ENCODE measurements at places on chromosomes 6 and 20.

GRCh38 chr20:21513181-21513663 lies 642 bp downstream of the NKX2-2 start:
- DNase-seq = no peak

- DNase-seq = no peak
Measured at GRCh38 chr6:56840467-56841380, 114.2 kb upstream of the BEND6 start.

DNA sequence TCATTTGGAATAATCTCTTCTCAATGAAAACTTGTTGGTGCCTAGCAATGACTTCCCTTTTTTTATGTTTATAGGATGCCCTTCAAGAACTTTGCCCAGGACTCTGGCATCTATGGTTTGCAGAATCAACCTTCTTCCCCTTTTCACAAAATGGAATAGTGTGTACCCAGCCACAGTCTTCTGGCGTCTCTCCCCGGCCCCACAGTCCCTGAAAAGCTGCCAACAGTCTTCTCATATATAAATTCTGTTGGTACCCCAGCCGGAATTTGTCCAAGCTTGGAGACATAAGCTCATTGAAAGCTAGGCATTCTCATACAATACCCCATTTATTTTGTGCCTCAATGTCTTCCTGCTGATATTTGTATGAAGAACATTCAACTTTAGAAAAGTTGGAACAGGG lies 26.4 kb upstream of the MCM3 start:
- DNase-seq = no peak

GRCh38 chr6:34030831-34031624 lies 114.9 kb downstream of the GRM4 start:
- DNase-seq = no peak

GRCh38 chr20:48364688-48365421 lies 462.9 kb downstream of the PREX1 start:
- no peak for DNase-seq

DNA sequence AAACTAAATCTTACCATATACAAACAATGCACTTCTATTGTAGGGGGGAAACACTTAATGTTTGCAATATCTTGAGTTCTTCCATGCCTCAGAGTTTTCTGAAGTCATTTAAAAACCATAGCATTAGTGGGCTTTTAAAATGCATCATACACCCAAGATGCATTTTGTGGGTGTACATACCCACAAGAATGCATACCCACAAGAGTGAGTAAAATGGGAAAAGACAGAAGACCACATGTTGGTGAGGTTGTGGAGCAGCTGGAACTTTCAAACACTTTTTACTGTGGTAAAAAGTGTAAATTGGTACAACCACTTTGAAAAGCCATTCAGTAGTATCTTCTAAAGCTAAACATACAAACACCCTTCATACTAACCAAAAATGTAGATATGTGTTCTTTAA lies 57.5 kb downstream of the CYB5R4 start:
- DNase-seq = no peak

GRCh38 chr20:12528591-12529041 lies 480.2 kb upstream of the SPTLC3 start:
- no peak for DNase-seq

DNA sequence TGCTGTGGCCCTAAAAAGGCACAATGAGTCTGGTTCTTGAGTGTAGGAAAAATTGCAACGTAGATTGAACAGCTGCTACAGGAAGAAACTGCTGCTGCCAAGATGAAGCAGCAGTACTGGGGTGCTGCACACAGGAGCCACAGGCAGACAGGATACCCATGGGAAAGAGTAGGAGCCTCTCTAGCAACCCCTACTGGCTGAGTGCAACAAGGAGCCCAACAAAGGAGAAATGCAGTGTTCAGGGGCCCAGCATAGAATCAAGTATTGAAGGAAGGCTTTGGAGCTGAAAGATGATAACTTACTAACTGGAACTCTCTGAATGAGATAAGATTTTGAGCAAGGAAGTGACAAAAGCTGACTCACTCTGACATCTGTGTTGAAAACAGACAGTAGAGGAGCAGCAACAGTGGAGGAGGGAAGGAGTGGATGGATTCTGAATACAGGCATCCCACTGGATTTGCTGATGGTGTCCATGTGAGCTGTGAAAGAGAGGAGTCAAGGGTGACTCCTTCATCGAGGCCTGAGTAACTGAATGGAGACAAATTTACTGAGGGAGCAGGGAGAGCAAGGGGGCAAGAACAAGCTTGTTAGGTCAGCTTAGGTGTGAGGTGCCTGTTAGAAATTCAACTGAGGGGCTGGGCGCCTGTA lies 534.7 kb upstream of the JARID2 start:
- no peak for DNase-seq

DNA sequence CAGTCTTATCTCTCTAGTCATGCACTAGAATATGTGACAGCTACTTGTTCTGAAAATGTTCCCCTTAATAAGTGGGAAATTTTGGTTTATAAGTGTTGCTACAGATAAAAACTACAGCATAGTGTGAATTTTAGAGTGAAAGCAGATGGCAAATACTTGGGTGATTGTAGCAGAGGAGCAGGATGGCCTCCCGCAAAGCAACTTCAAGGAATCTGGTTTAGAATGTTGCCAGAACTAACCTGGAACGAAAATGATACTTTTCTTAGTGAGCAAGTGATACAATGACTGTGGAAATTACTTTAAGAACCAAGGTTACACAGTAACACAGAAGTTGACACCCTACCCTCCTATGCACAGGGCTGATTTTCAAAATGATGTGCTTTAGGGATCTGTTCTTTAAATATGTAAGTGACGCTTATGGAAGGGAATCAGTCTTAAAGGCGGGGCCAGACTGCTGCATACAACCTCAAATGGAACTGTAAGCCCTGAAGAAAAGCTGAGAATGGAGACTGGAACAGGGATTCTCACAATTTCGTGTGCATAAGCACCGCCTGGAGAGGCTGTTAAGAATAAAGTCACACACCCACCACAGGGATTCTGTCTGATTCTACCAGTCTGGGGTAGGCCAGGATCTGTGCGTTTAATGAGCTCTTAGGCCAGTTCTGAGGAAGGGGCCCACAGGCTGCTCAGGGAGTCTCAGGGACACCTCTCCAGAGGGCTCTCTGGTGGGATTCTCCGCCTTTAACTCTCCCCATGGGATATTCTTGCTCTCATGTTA lies 97.9 kb downstream of the FYN start:
- no peak for DNase-seq

- no peak for DNase-seq
Measured at GRCh38 chr6:33206864-33207551, 1.3 kb upstream of the RING1 start.

GRCh38 chr6:71489736-71490135 lies 201.1 kb downstream of the OGFRL1 start:
- DNase-seq = no peak

DNA sequence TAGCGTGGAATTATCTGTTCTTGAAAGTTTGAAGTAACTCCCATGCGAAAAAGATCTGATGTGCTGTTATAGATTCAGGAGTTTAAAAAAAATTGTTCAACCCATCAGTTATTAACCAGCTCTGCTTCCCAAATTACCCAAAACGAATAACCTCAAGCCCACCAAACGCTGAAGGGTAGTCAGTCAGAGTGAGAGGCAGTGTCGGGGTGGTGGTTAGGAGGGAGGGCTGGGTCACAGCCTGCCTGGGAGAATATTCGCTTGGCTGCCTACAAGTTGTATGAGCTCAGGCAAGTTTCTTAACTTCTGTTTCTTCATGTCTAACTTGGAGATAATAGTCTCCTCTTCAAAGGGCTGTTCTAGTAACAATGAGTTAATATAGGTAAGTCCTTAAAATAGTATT lies 114.6 kb downstream of the JPH2 start:
- no peak for DNase-seq

- DNase-seq = no peak
Measured at GRCh38 chr6:130229645-130230044, 6.9 kb upstream of the SAMD3 start.

DNA sequence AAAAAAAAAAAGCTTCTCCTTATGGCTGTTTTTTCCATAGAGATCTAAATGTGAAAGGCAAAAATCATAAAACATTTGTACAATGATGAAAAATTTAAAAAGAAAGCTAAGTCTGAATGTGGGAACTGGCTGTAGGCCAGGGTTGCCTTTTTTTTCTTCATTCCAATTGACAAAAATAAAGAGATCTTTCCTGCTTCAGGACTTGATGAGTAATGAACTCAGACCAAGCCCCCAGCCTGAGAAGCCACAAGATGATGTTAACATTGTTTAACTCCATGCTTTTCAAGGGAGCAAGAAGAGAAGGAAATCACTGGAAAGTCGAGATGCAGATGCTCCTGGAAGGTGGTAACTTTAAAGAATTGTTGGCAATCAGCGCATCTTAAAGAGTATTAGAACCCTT lies 41.4 kb downstream of the TRMT6 start:
- DNase-seq = no peak

DNA sequence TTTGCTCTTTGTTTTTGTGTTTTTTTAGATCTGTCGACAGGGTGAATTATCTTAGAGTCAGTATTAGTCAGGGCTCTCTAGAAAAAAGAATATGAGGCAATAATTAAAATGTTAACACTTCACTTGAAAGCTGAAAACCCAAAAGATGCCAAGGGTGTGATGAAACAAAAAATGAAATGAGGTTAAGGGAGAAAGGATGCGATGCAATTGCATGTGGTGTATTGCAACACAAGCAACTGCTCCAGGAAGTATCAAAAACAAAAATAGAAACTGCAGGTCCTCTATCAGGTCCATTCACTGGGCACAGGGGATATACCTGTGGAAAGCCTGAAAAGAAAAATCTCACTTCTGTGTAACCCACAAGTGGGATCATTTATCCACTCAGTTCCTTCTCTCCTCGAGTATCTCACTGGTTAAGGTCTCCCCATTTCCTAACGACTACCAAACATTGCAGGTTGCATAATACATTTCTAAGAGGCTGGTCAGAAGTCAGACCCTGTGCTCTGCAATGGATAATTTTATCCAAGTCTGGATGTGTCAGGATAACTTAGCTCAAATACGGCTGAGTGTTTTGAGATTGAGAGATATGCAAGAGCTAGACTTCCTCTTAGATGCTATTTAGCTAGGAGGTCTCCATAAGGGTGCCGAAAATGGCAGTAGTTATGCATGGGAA lies 257.7 kb upstream of the GJE1 start:
- no peak for DNase-seq

- no peak for DNase-seq
Measured at GRCh38 chr6:33856031-33856590, 52.3 kb upstream of the MLN start.

GRCh38 chr20:39188266-39188765 lies 226.2 kb downstream of the DHX35 start:
- DNase-seq = no peak

DNA sequence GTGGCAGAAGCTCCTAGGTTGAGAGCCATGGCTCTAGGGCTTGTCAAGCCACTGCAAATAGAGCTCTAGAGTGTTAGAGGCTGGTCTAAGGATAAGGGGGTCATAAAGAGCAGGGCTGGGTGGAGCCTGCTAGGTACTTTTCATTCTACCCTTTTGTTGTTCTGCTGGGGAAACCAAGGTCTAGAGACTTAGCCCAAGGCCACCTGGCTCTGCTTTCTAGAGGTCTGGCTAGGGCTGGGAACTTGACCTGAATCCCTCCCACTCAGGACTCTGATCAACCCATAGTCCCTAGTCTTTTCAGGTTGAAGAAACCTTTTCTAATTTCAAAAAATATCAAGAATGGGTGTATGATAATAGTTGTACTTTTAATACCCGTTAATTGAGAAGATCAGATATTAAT lies 13.7 kb downstream of the CHMP4B start:
- no peak for DNase-seq

DNA sequence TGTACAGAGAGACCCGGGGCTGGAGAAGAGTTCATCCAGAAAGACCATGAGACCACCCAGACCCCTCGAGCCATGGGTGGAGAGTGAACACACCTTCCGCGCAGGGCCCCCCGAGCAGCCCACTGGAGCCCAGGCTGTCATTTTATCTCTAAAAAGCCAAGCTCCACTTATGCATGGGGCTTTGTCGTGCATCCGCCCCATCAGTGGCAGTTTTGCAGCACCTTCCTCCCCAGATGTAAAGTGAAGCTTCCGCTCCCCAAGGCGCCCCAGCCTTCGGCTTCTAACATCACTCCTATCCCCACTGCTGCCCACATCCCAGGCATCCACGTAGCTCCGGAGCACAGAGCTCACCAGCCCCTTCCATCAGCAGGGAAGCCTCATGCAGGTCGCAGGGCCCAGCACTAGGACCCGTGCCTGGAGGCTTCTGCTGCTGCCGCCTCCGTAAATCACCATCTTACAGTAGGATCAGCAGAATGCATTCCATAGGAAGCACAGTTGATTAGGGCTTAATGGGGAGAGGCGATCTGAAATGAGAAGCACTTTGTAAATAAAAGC lies 301.1 kb downstream of the TAF4 start:
- DNase-seq = no peak

DNA sequence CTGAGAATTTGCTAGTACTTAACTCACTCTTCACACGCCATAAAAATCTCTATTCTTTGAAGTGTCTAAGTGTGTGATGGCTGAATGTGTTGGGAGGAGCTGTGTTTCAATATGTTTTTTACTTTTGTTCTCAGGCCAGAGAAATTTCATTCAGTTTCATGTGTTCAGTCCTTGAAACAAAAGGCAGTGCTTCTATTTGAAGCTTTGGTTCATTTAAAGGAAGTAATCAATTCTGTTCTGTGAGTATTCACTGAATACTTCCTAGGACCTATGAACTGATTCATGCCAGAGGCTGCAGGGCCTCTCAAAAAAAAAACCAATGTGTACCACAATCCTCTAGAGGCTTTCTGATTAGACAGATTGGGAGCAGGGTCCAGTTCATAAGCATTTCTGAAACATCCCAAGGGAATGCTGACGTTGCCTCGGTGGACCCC lies 12.4 kb upstream of the F13A1 start:
- DNase-seq = no peak

- DNase-seq = no peak
Measured at GRCh38 chr6:131687022-131687421, 14.2 kb downstream of the OR2A4 start.

DNA sequence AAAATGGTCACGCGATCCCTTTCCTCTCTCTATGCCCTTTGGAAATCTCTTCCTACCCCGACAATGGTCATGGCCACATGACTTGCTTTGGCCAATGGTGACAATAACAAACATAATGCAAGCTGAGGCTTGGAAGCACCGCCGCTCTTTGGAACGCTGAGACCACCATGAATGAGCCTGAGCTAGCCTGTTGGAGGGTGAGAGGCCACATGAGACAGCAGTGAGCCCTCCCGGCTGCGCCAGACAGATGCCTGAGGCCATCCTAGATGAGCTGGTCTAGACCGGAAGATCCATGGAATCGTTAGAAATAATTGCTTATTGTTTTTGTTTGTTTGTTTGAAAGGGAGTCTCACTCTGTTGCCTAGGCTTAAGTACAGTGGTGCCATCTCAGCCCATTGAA lies 64.2 kb downstream of the STK35 start:
- no peak for DNase-seq
